Activated naive CD8-positive, alpha-beta T cell treated with anti-CD3 and anti-CD28 coated beads for 36 hours (primary cell): ENCODE measurements at places on chromosomes 3 and 15.

DNA sequence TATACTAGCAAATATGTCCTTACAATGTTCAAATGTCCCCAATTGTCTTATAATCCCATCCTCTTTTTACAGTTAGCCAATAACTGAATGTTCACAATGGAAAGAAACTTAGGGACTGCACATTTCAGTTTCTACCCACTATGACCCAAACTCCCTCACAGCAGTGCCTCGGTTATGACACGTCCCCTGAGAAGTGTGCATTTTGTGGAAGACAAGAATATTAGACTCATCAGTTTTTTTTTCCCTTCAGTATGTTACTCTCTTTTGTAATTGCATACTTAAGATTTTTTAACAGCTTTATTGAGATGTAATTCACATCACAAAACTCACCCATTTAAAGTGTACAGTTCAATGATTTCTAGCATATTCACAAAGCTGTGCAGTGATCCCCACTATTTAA is 64.8 kb downstream of the IGF2BP2 start:
- DNase-seq, result no peak

- no peak for DNase-seq
These were observed 480.5 kb downstream of the OTOL1 start for GRCh38 chr3:161977063-161977462.

DNA sequence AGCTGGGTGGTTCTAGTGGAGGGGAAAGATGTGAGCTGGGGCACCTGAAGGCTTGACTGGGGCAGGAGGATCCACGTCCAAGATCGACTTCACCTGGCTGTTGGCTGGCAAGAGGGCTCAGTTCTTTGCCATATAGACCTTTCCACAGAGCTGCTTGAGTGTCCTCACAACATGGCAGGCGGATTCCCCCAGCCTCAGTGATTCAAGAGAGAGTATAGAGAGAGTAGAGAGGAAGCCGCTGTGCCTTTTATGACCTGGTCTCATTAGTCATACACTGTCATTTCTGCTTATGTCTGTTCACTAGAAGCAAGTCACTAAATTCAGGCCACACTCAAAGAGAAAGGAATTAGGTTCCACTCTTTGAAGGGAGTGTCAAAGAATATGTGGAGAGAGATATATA is 101.6 kb downstream of the APBA2 start:
- no peak for DNase-seq

- no peak for DNase-seq
These were observed 158.5 kb upstream of the TPM1 start for GRCh38 chr15:62883938-62884479.

GRCh38 chr3:177314897-177315296 is 117.6 kb upstream of the TBL1XR1 start:
- no peak for DNase-seq

DNA sequence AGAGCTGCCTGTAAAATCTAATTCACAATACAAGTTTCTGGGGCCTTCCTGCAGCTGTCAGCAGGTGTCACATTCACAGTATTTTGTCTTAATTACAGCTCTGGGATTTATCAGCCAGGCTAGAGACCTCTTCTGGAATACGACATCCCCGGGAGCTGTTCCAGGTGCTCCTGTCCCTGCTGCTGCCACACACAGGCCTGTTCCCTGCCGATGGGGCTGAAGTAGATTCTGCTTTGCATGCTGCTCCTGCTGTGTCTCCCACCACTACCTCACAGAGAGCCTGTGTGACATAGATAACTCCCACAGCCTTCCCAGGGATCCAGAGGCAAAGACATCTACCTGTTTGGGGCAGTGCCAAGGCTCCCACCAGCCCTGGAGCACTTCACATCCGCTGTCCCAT is 20.4 kb downstream of the COLQ start:
- no peak for DNase-seq

- DNase-seq, result no peak
These were observed 4.3 kb upstream of the EIF3J start for GRCh38 chr15:44532689-44533088.

- no peak for DNase-seq
These were observed 144.6 kb downstream of the ALDH1A2 start for GRCh38 chr15:57920911-57921310.

DNA sequence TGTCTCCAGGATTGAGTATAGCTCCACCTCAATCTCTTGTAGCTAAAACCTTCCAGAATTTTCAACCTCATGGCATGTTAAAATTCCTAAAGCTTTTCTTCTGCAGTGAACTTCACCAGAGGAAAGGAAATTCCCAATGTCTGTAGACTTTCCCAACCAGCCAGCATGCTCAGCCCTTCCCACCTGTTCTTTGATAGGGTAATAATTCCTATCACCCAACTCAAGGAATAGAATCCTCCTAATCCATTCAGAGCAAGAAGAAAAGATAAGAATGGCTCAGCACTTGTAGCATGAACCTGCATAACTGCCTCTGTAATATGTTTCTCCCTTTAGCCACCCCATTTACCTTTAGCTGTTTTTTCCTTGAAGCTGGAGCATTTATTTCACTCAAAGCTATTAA is 301.8 kb upstream of the GADL1 start:
- no peak for DNase-seq

DNA sequence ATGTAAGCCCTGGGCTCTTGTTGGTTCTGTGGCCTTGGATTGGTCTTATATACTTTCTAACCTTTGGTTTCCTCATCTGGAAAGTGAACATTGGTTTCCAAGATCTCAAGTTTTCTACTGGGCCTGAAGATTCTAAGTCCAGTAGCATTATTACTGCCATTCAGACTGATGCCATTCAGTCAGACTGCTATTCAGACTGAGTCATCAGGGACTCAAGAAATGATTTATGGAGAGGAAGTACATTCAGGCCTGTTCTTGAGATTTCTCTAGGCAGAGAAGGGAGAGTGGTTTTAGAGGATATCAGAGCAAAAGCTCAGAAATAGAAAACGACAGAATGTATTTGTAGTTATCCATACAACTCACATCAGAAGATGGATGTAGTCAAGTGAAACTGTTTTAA is 557.2 kb downstream of the NR2F2 start:
- no peak for DNase-seq

GRCh38 chr3:171159822-171160157 is 133.3 kb upstream of the SLC2A2 start:
- no peak for DNase-seq

- DNase-seq, result no peak
These were observed 4.1 kb upstream of the NAALADL2 start for GRCh38 chr3:174854987-174855386.

DNA sequence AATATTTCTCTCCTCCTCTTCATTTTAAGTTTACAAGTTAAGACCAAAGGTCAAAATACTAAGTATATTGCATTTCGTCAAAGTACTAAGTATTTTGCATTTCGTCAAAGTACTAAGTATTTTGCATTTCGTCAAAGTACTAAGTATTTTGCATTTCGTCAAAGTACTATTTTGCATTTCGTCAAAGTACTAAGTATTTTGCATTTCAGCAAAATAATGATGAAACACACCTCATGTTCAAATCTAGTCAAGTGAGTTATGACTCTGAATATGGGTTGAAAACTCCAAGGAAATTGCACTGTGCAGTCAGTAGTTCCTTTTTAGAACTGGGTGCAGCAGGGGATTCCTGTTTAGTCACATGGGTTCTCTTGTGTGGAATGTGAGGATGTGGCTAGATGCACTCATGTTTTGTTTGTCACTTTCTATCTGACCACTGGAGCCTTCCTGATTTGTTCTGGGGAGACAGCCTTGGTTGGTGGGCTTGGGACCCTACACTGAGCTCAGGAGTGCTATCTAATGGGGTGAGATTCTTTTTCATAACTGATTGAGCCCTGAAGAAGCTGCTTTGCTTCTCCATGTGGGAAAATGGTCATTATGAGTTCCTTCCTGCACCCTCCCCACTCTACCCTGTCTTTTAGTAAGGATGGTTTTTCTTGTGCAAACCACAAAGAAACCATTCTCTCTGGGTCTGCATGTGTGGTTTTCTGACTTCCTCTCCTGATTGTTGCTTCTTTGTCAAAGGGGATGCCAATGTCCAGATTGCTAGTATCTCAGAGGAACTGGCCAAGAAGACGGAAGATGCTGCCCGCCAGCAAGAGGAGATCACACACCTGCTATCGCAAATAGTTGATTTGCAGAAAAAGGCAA is 73.4 kb downstream of the CCK start:
- DNase-seq, result no peak

GRCh38 chr3:24374801-24375200 is 119.8 kb downstream of the THRB start:
- no peak for DNase-seq

DNA sequence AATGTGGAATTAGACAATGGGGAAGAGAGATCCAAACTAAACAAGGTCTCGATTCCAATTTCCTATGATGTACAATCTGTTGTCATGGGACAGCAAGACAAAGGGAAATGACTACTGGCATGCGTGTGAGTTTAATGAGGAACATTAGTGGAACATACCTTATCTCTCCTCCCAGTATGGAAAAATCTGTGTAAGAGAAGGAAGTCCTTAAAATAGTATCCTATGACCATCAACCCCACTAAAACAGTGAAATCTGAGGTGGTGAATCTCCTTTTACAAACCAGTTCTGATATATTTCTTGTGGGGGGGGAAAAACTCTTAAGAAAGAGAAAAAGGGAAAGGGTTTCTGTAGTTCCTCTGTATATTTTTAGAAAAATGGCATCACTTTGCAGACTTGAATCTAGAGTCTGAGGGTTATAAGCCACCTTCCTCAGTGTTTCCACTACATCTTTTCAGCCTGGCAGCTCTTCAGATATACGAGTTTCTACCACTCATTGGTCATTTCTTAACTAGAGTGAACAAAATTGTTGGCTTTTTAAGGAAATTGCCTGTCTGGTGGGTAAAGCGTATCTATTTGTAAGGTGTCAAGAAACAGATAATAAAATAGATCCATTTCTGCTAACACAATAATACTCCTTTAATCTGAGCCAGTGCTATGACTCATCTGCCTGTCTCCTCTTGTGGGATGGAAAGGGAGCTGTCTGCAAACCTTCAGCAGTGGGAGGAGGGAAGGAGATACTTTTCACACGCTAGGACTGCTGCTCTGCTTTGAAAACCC is 3.0 kb upstream of the TNFAIP8L3 start:
- no peak for DNase-seq

DNA sequence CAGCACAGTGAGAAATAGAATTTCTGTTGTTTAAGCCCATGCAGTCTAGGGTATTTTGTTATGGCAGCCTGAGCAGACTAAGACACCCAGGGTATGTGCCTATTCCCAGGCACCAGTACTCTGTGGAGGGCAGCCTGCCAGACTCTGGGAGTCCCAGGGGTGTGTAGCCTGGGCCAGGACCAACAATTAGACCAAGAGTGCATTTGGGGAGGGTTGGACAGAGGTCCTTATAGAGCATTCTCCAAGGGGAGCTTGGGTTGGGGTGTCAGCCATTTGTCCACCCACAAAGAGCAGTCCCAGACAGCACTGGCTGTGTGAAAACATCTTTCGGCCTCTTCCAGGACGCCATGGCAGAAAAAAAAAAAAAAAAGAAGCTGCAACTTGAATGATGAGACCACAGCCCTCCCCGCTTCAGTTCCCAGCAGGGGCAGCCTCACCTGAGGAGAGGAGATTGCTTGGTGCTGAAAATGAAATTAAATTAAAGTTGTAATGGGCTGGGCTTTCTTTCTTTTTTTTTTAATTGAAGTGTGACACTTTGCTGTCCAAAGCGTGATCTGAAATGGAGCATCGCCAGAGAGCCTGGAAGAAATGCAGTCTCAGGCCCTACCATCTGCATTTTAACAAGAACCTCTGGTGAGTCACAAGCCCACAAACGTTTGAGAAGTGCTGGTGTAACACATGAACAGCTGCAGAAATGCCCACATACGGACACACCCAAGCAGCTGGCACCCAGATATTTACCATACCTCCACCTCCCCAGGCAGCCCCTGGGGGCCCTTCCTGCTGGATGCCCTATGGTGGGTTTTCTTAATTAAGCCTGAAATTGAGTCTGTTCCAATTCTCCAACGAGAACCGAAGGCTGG is 21.3 kb upstream of the CAV3 start:
- no peak for DNase-seq

DNA sequence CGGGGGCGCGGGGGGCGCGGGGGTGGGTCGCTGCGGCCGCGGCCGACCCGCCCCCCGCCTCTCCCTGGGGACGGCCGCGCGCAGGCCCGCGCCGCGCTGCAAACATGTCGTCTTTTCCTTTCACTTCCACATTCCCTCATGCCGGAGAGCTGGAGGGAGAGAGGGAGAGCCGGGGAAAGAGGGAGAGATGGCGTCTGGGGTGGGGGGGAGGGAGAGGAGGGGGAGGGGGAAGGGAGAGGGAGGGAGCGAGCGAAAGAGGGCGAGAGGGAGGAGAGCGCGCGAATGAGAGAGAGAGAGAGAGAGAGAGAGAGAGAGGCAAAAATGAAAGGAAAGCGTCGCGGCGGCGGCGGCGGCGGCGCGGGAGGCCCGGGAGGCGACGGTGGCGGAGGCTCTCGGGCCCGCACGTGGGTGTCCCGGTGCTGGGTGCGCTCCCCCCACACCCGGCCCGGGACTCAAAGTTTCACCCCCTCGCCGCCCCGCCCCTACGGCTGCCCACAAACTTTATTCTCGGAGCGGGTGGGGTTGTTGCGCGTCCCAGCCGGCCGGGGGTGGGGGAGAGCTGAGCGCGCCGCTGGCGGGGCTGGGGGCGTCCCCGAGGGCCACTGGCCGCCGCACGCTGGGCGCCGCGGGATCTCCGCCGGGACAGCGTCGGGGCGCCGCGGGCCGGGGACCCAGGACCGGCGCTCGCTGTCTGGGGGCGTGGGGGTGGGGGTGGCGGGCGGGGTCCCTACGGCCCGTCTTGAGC is 731 bp downstream of the ZNF710 start:
- peak; percentile 70 for DNase-seq

DNA sequence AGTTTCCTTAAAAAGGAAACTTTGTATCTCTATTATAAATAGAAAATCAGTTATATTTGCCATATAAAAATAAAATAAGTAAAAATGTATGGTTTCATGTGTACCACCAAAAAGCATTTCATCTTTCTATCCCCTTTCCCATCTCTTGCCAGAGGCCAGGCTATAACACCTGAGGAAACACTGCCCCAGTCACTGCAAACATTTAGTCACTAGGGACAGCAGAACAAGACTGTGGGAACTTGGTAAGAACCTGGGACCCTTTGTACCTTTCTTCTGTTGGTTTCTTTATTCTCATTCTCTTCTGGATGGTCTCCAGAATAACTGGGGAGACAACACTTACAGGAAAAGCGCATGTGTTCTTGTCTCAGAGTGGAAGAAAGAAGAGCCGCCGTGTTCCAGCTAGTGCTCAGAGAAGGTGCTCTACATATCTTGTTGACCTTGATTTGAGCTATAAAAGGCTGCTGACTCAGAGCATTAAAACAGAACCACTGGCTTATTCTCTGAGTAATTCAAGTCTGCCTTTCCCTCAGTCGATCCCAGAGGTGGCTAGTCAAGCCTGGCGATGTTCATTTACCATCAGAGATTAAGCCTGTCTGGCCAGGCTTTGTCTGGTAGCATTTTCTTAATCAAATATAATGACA is 361.6 kb downstream of the RBMS3 start:
- no peak for DNase-seq

DNA sequence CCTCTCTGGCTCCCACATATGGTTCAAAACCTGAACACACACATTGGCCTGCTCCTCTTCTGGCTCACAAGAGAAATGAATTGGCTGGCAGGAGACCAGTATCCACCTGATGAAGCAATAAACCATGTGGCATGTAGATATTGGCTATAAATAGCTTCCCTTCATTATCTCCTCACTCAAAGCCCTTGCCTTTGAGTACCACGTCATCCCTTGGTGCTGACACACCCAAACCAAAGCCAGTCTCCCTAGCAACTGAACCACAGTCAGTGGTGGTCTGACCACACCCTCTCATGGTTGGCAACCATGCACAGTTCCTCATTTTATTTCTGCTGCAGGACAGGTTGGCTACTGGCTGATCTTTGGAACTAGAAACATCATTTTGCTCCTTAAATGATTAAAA is 98.8 kb downstream of the ZNF621 start:
- peak; percentile 24 for DNase-seq
